ENCODE measurements at places on chromosomes 7 and 10.

GRCh38 chr10:105239311-105240219 is 598.5 kb downstream of the SORCS3 start:
- DNase-seq: no peak

GRCh38 chr10:35422228-35422627 is 85.9 kb downstream of the CCNY start:
- no peak for DNase-seq

DNA sequence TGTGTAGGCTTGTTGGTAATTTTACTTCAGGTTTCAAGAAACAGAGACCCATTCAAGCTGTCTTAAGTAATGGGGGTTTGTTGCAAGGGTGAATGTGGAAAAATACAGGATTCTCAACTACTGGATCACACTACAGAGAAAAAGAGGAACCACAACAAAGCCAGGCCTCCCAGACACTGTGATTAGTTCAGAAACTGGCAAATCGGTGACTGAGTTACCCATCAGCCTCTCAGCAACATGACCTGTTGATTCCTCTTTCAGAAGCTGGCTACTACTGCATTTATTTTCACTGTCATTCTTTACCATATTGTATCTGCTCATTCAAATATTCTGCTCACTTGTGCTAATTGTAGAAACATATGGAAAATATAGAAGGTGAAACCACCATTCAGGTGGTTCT is 16.0 kb downstream of the CCDC71L start:
- DNase-seq: no peak

GRCh38 chr10:125084191-125084613 is 76.2 kb downstream of the CTBP2 start:
- no peak for DNase-seq

GRCh38 chr10:51075043-51075872 is 971 bp downstream of the PRKG1 start:
- DNase-seq: no peak
